Naive thymus-derived CD8-positive, alpha-beta T cell (primary cell): ENCODE measurements at places on chromosomes 4 and X.

GRCh38 chr4:87566276-87566675, 37.1 kb upstream of the SPARCL1 start:
- no peaks in the 10 kb centered on the region for H3K4me1 ChIP-seq
- no peaks in the 10 kb centered on the region for H3K27me3 ChIP-seq
- DNase-seq, result no peak
- no peaks in the 10 kb centered on the region for H3K36me3 ChIP-seq
- no peak overlapping the region for H3K27ac ChIP-seq

GRCh38 chrX:68179355-68179754, 253.9 kb downstream of the OPHN1 start:
- no peaks in the 10 kb centered on the region for H3K27me3 ChIP-seq
- H3K27ac ChIP-seq, result no peak overlapping the region
- peaks cover 2% of the 10 kb centered on the region for H3K4me1 ChIP-seq
- no peaks in the 10 kb centered on the region for H3K36me3 ChIP-seq

DNA sequence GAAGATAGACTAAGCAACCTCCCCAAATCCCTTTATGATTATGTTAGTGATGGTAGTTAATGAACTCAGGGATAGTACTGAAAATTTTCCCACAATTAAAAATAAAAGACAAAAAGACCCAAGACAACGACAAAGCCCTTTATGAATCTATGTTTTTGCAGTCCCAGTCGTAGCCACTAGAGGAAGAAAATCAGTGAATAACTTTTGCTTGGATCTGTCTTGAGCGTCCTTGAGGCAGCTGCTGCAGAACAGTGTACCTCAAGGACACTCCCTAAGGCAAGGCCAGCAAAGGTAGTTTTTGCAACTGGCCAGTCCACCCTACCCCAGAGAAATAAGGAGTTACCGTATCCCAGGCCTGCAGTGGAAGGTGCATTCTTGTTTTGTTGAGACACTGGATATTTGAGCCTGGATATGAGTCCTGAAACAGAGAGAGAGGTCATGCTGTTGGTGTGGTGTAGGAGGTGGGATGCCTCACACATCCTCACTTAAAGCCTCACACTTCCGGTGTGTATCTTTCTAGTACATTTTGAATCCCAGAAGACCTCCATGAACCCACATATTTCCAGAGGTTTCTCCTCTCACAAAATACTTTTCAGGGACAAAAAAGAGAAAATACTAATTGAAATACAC, 8.7 kb upstream of the TIMM8A start:
- H3K27me3 ChIP-seq, result peaks cover 1% of the 10 kb centered on the region
- H3K27ac ChIP-seq, result no peak overlapping the region
- no peaks in the 10 kb centered on the region for H3K36me3 ChIP-seq
- no peak for DNase-seq
- H3K4me1 ChIP-seq, result peaks cover 2% of the 10 kb centered on the region
- H3K4me3 ChIP-seq, result no peak overlapping the region

GRCh38 chrX:22541926-22542325, 269.2 kb downstream of the CBLL2 start:
- no peaks in the 10 kb centered on the region for H3K4me1 ChIP-seq
- no peaks in the 10 kb centered on the region for H3K27me3 ChIP-seq
- no peak overlapping the region for H3K27ac ChIP-seq
- no peaks in the 10 kb centered on the region for H3K36me3 ChIP-seq
- DNase-seq, result no peak

- no peak for DNase-seq
- H3K4me3 ChIP-seq, result no peak overlapping the region
- peaks cover 5% of the 10 kb centered on the region for H3K36me3 ChIP-seq
- no peaks in the 10 kb centered on the region for H3K27me3 ChIP-seq
Measured at GRCh38 chr4:175875993-175876771, 64.1 kb upstream of the GPM6A start.

DNA sequence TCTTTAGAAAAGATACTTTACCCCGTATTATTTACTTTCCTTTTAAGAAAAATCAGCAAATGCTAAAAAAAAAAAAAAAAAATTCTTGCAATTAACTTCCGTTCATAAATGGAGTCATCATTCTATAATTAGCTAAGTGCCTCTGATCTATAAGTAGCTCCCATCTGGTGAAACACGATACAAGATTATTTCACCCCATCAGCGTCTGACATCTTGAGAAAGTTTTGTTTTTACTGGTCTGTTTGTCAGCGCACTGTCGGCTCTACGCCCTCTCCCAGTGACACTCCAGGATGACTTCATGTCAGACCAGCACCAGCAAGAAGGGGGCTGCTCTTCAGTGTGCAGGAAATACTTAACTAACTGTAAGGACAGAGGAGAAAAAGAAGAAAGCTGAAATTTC, 108.3 kb downstream of the AFAP1 start:
- no peaks in the 10 kb centered on the region for H3K27me3 ChIP-seq
- no peak overlapping the region for H3K27ac ChIP-seq
- H3K4me3 ChIP-seq, result no peak overlapping the region
- peaks cover 19% of the 10 kb centered on the region for H3K36me3 ChIP-seq

- no peak overlapping the region for H3K27ac ChIP-seq
- H3K4me3 ChIP-seq, result no peak overlapping the region
- no peaks in the 10 kb centered on the region for H3K36me3 ChIP-seq
- no peak for DNase-seq
Measured at GRCh38 chr4:63921561-63921960, 487.7 kb downstream of the TECRL start.

- H3K4me1 ChIP-seq, result peaks cover 12% of the 10 kb centered on the region
- H3K27ac ChIP-seq, result no peak overlapping the region
- DNase-seq, result no peak
- no peaks in the 10 kb centered on the region for H3K27me3 ChIP-seq
Measured at GRCh38 chrX:110322603-110323002, 4.7 kb upstream of the AMMECR1 start.

- no peak overlapping the region for H3K4me3 ChIP-seq
- H3K27ac ChIP-seq, result no peak overlapping the region
- no peaks in the 10 kb centered on the region for H3K36me3 ChIP-seq
- no peaks in the 10 kb centered on the region for H3K27me3 ChIP-seq
- no peak for DNase-seq
Measured at GRCh38 chr4:155532373-155533085, 134.1 kb upstream of the GUCY1A1 start.

- H3K4me3 ChIP-seq, result no peak overlapping the region
- peaks cover 39% of the 10 kb centered on the region for H3K4me1 ChIP-seq
- H3K36me3 ChIP-seq, result peaks cover 5% of the 10 kb centered on the region
- DNase-seq, result no peak
- H3K27ac ChIP-seq, result no peak overlapping the region
Measured at GRCh38 chr4:99887837-99888236, 6.4 kb downstream of the LAMTOR3 start.

DNA sequence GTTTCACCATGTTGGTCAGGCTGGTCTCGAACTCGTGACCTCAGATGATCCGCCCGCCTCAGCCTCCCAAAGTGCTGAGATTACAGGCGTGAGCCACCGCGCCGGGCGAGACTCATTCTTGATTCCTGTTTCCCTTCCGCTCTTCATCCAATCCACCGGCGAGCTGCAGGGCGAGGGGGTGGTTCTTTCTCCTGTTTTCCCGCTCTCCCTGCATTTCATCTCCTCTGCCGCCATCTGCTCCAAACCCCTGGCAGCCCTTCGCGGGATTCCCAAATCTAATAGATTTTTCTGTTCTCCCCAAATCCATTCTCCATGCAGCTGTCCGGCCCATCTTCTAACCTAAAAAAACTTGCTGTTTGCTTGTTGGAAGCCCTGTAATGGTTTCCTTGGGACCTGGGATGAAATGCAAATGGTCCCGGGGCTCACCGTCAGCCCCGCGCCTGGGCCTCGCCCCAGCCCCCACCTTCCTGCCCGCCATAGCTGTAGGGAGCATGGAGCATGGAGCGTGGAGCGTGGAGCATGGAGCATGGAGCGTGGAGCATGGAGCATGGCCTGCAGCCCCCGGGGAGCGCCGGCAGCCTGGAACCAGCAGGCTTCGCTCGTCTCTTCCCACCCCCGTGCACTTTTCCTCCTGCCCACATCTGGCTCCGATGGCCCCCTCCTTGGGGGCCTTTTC, 1.1 kb downstream of the ZFP42 start:
- no peak overlapping the region for H3K27ac ChIP-seq
- H3K4me1 ChIP-seq, result no peaks in the 10 kb centered on the region
- no peak for DNase-seq
- H3K36me3 ChIP-seq, result peaks cover 28% of the 10 kb centered on the region
- H3K27me3 ChIP-seq, result peaks cover 15% of the 10 kb centered on the region
- no peak overlapping the region for H3K4me3 ChIP-seq

DNA sequence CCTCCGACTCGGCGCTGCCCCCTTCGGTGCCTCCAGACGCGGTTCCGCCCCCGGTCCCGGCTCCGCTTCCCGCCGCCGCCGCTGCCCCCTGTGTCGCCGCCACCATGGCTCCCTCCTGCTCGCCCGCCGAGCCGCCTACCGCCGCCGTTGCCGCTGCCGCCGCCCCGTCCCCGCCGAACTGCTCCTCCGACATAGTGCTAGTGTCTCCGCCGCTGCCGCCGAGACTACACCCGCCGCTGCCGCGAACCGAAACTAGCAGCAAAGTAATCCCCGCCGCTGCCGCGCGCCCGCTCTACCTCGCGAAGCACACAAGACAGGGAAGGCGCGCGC, 340 bp downstream of the HNRNPD start:
- DNase-seq, result no peak
- H3K4me3 ChIP-seq, result peak overlapping the region; percentile 99
- H3K36me3 ChIP-seq, result peaks cover 8% of the 10 kb centered on the region
- H3K4me1 ChIP-seq, result peaks cover 52% of the 10 kb centered on the region
- peak overlapping the region; percentile 98 for H3K27ac ChIP-seq
- no peaks in the 10 kb centered on the region for H3K27me3 ChIP-seq

GRCh38 chr4:73613130-73613529, 7.1 kb downstream of the RASSF6 start:
- peaks cover 10% of the 10 kb centered on the region for H3K27me3 ChIP-seq
- no peaks in the 10 kb centered on the region for H3K4me1 ChIP-seq
- no peaks in the 10 kb centered on the region for H3K36me3 ChIP-seq
- no peak overlapping the region for H3K27ac ChIP-seq

DNA sequence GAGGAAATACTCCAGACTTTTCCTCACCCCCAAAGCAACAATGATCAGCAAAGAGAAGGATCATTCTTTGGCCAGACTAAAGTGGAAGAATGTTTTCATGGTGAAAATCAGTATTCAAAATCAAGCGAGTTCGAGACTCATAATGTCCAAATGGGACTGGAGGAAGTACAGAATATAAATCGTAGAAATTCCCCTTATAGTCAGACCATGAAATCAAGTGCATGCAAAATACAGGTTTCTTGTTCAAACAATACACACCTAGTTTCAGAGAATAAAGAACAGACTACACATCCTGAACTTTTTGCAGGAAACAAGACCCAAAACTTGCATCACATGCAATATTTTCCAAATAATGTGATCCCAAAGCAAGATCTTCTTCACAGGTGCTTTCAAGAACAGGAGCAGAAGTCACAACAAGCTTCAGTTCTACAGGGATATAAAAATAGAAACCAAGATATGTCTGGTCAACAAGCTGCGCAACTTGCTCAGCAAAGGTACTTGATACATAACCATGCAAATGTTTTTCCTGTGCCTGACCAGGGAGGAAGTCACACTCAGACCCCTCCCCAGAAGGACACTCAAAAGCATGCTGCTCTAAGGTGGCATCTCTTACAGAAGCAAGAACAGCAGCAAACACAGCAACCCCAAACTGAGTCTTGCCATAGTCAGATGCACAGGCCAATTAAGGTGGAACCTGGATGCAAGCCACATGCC, 89.7 kb downstream of the TET2 start:
- peaks cover 34% of the 10 kb centered on the region for H3K4me1 ChIP-seq
- no peak for DNase-seq

DNA sequence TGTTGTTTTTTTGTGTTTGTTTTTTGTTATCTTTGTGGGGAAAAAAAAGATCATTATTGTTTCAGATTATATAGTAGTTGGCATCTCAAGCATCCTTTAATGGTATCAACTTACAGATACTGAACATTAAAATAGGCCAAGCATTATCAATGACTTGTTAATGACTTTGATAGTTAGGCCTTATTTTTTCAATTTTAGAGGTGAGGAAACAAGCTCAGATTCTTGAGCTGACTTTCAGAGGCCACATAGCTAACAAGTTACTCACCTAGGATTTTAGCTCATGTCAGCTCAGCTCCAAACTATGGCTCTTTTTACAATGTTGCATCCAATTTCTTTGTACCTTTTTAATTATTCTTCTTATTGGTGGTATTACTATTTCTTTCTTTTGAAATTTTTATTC, 471 bp upstream of the PLAC8 start:
- peaks cover 56% of the 10 kb centered on the region for H3K4me1 ChIP-seq
- peaks cover 10% of the 10 kb centered on the region for H3K36me3 ChIP-seq
- H3K27ac ChIP-seq, result peak overlapping the region; percentile 98
- DNase-seq, result no peak
- H3K4me3 ChIP-seq, result peak overlapping the region; percentile 90
- no peaks in the 10 kb centered on the region for H3K27me3 ChIP-seq

DNA sequence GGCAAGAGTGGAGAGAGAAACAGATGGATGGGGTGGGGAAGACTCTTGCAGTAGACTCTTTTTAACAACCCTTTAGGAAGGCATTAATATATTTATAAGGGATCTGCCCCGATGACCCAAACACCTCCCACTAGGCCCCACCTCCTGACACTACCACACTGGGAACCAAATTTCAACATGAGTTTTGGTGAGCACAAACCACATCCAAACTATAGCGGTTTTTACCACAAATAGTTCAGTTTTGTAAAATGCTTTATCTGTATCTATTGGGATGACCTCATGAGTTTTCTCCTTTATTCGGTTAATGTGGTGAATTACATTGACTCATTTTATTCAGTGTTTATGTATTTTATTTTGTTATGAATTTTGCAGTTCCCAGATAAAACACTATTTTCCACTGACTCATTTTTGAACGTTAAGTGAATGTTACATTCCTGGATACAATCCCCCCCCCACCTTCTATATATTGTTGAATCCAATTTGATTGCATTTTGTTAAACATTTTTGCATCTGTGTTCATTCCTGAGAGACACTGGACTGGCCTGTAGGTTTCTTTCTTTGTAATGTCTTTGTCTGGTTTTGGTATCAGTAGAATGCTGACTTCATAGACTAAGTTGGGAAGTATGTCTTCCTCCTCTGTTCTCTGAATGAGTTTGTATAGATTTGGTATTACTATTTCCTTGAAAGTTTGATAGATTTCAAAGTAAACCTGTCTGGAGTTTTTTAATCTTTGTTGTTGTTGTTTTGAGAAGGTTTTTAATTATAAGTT, 13.9 kb upstream of the CPLX1 start:
- no peak overlapping the region for H3K27ac ChIP-seq
- H3K36me3 ChIP-seq, result peaks cover 13% of the 10 kb centered on the region
- no peak for DNase-seq
- H3K27me3 ChIP-seq, result no peaks in the 10 kb centered on the region
- H3K4me3 ChIP-seq, result no peak overlapping the region

DNA sequence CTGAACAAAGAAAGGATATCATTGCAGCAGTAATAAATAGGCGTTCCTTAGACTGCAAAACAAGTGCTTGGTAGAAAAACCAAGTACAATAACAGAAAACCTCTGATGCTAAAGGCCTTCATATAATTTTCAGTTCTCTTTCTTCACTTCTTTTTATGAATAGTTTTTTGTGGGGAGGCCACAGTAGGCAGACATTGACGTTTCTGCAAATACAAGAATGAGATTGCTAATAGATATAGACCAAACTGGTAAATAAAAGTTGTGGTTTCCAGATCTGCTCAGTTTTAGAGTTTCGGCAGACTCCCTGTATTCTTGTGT, 57.0 kb upstream of the RAP1GDS1 start:
- no peaks in the 10 kb centered on the region for H3K36me3 ChIP-seq
- H3K4me3 ChIP-seq, result no peak overlapping the region
- peaks cover 22% of the 10 kb centered on the region for H3K4me1 ChIP-seq
- H3K27me3 ChIP-seq, result no peaks in the 10 kb centered on the region
- peak overlapping the region; percentile 83 for H3K27ac ChIP-seq

- DNase-seq, result no peak
- H3K27ac ChIP-seq, result no peak overlapping the region
- H3K36me3 ChIP-seq, result no peaks in the 10 kb centered on the region
Measured at GRCh38 chrX:30607155-30607554, 29.6 kb upstream of the TASL start.

GRCh38 chr4:87967193-87967592, 8.3 kb upstream of the SPP1 start:
- H3K36me3 ChIP-seq, result no peaks in the 10 kb centered on the region
- no peak overlapping the region for H3K27ac ChIP-seq
- H3K4me1 ChIP-seq, result no peaks in the 10 kb centered on the region
